Kasumi-1 (cell line): ENCODE measurements at places on chromosomes 6 and 20.

DNA sequence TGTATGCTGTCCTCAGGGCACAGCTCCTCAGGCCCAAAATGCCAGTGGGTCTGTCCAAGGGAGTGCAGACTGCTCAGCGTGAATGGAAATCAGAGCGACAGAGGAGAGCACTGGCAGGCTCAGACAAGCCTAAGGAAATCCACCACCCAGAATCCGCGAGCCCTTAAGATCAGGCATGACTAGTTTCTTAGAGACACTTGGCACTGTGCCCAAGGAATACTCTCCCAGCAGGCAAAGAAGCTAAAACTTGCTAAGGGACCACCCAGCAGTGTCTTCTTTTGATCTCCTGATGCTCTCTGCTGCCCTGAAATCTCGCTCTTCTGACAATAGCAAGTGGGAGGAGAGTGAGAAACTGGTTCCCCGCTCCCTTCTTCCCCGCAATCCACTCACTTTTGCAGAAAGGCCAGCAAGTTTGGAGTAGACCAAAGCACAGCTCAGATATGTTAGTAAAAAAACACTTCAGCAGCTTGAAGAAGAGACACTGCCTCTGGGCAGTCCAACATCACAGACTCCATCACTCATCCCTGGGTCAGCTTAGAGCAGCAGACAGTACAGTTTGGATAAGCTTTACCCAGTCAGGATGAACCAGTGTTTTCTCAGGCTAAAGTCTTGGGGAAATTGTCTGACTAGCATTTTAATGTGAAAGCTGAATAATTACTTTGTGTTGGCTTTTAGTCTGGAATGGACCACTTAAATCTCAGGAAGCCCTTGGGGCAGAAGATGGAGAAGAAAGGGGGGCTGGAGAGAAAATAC, 32.4 kb downstream of the TRAF3IP2 start:
- DNase-seq, result no peak

GRCh38 chr6:8551993-8552392, 116.6 kb upstream of the SLC35B3 start:
- no peak for DNase-seq

DNA sequence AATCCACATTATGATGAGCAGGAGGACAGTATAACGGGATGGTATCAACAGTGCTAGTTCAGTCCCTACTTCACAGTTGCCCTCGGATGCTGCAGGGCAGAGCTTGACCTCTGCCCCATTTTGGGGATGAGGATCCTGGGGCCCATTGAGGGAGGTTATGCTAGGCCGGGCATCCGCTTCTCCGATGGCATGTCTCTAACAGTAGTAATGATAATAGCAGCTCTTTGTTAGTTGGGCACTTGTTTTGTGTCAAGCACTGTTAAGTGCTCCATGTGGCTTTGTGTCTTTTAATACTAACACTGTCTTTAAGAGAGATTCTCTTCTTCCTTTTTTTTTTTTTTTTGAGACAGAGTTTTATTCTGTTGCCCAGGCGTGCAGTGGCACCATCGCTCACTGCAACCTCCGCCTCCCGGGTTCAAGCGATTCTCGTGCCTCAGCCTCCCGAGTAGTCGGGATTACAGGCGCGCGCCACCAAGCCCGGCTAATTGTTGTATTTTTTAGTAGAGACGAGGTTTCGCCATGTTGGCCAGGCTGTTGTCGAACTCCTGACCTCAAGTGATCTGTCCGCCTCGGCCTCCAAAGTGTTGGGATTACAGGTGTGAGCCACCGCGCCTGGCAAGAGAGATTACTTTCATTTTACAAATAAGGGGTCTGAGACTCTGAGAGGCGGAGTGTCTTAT, 1.1 kb downstream of the MAPRE1 start:
- no peak for DNase-seq

- DNase-seq, result no peak
Measured at GRCh38 chr20:36969051-36969450, 17.5 kb upstream of the SAMHD1 start.

GRCh38 chr6:101163611-101164010, 229.9 kb upstream of the GRIK2 start:
- DNase-seq, result no peak

GRCh38 chr6:61210549-61210948, 1075.5 kb downstream of the KHDRBS2 start:
- no peak for DNase-seq

DNA sequence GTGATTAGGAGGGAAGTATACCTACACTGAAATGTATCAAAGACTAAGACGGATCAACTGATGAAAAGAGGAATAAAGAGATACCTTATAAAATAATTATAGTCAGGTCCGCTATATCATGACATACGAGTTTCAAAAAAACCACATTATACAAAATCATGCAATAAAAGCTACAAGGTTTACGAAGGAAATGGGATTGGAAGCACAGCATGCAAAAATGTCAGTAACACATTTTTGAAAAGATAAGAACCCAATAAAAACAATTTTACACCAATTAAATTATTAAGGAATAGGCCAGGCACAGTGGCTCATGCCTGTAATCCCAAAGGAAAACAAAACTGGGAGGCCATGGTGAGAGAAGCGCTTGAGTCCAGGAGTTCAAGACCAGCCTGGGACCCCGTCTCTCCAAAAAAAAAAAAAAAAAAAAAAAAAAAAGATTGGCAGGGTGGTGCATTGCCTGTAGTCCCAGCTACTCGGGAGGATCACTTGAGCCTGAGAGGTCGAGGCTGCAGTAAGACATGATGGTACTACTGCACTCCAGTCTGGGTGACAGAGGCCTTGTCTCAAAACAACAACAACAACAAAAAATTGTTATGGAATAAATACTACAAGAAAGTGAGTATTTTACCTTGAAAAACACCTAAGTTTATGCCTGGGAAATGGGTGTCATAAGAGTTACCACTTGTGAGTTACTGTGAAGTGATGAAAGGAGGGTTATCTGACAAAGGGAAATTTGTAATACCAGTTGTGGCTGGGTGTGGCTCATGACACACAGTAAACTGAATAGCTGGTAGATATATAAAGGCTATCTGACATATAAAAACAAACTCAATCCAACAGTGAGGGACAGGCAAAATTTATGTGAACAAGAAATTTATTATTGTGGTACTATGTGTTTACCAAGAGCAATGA, 45.2 kb downstream of the RANBP9 start:
- no peak for DNase-seq

- no peak for DNase-seq
Measured at GRCh38 chr6:88815491-88815890, 147.9 kb downstream of the RNGTT start.

- no peak for DNase-seq
Measured at GRCh38 chr20:47306755-47307370, 49.6 kb downstream of the ZMYND8 start.

DNA sequence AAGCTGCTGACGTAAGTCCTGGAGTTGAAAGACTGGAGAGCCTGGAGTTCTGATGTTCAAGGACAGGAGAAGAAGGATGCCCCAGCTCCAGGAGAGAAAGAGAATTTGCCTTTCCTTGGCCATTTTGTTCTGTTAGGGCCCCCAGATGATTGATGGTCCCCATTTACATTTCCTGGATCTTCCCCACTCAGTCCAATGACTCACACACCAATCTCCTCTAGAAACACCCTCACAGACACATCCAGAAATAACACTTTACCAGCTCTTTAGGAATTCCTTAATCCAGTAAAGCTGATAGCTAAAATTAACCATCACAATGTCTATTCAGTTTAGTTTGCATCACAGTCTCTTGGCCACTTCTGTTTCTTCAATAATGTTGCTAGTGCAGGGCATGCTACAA, 260.2 kb upstream of the IRAK1BP1 start:
- DNase-seq, result no peak

- no peak for DNase-seq
Measured at GRCh38 chr6:143157131-143157530, 96.4 kb downstream of the AIG1 start.
